ENCODE measurements at places on chromosomes 1 and 21. TPM values are rescaled to one million over a fixed set of nuclear protein-coding genes. Genes with fewer than 3 reads are reported as not detected.

AADACL4 gene
- 0.59 TPM for total RNA-seq

KRTAP19-3 gene
- total RNA-seq: not detected

BCL2L15 gene
- total RNA-seq: 86.4 TPM

AZIN2 gene
- 3.5 TPM for total RNA-seq

S100A3 gene
- not detected for total RNA-seq

EDN2 gene
- 5.6 TPM for total RNA-seq

TGFBR3 gene
- 79.4 TPM for total RNA-seq

IRF2BP2 gene
- total RNA-seq: 149 TPM

TTC24 gene
- 0.19 TPM for total RNA-seq

CNIH3 gene
- 5.1 TPM for total RNA-seq

- no peak for DNase-seq
Observed at GRCh38 chr1:231952154-231952553, 325.6 kb downstream of the DISC1 start.

- DNase-seq: no peak
Observed at GRCh38 chr1:247357052-247357780, 25.5 kb upstream of the ZNF496 start.

GRCh38 chr1:185241127-185241526 lies 75.9 kb downstream of the IVNS1ABP start:
- DNase-seq: no peak

GRCh38 chr1:199448646-199449045 lies 578.9 kb upstream of the NR5A2 start:
- no peak for DNase-seq

- DNase-seq: no peak
Observed at GRCh38 chr1:234488054-234489006, 9.4 kb upstream of the TARBP1 start.

- no peak for DNase-seq
Observed at GRCh38 chr21:46289655-46290179, 3.6 kb downstream of the YBEY start.

DNA sequence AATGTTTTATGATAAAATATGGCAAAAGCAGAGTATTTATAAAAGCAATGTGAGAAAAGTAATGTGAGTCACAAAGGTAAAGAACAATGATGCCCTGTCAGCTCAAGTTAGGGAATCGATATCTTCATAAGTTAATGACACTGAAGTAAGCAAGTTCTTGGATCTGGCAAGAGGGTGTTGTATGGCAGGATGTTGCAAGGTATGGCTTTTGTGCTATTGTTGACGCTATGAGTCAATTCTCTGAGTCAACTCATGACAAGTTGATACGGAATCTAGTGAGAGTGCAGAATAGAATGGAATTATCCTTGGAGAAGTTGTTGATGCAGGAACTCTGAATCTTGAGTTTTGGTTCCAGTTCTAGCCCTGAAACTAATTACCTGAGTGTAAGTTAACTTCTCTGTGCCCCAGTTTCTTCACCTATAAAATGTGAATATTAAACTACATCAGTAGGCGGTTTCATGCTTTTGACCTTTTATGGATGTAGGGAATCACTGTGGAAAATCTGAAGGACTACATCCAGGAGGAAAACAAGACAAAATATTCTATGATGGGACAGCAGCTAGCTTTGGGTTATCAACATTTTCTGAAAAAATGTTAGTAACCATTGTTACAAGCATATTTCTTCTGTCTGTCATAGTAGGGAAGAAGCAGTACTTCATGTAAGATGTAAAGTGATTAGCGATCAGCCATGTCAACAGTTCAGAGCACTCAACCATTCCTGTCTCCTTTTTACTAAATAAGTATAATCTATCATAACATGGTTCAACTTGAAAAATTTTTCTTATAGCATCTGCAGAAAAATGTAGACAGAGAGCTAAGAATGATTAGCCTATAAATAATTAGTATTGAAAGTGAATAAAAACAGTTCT lies 96.9 kb downstream of the ATP6V1G3 start:
- DNase-seq: no peak

GRCh38 chr1:246698466-246699094 lies 25.6 kb upstream of the SCCPDH start:
- DNase-seq: peak; percentile 81

DNA sequence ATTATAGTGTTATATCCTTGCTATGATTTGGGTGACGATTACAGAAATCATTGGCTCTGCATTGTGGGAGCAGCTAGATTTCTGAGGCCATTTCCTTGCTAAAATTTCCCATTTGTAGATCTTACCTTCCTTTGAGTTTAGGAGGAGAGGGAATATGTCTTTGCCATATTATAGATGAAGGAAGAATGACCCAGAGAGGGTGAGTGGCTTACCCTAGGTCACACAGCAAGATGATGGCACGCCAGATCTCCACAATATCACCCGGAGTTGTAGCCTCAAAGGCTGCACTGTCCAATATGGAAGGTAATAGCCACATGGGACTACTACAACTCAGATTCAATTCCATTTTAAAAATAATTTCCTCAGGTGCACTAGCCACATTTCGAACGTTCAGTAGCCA lies 10.3 kb downstream of the CNTN2 start:
- no peak for DNase-seq

DNA sequence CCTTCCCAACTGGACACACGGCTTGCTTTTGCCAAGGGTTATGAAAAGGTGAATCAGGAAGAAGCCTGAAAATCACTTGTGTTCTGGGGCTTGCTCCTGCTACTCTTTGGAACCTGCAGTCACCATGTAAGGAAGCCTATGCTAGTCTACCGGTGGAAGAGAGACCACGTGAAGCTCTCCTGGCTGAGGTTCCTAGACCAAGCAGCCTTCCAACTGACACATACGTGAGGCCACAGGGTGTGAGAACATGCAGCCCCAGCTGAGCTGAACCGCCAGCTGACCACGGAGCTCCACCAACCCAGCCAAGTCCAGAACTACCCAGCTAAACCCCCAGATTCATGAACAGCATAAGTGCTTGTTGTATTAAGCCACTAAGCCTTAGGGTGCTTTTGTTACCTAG lies 72.8 kb upstream of the KRTAP19-8 start:
- no peak for DNase-seq

DNA sequence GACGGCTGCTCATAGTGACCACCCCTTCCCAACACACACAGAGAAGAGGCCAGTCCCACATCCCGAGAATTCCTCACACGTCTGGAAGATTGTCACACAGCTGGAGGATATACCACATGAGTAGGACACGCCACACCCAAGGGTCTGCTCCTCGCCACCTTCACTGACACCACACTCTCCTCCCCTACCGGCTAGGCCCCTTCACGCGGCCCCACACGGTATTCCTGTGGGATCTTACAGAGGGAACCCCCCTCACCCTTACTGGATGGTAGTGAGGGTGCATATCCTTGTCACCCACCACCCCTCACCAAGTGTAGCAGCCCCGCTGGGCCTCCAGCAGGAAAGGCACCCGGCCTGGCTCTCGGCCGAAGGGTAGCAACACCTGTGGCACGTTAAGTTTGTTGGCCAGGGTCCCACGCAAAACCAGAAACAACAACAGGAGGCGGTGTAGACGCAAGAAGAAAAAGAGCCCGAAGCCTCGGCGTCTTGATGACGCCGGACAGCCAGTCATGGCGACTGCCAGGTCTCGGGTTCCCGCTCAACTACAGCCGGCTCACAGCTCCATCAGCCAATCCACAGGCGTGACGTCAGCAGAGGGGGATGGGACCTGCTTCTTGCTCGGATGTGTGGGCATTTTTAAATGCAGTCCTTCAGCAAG lies at the start of gene NUP210L:
TSS of gene NUP210L (minus strand) at position 540 of the 658 bp plus-strand sequence.
- no peak for DNase-seq

- no peak for DNase-seq
Observed at GRCh38 chr1:204134103-204134502, 17.7 kb downstream of the ETNK2 start.

DNA sequence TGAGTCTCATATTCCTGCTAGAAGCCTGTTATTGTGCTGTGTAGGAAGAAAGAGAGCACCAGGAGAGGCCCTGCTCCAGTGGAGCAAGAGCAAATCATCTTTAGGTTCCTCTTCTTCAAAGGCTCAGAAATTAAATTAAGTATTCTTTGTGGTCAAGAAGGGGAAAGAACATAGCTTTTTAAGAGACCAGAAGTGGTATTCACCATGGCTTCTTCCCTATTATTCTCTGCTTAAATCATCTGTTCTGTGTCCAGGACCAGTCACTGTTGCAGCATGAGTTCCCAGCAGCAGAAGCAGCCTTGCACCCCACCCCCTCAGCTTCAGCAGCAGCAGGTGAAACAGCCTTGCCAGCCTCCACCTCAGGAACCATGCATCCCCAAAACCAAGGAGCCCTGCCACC lies 1.1 kb downstream of the SPRR1B start:
- DNase-seq: no peak

DNA sequence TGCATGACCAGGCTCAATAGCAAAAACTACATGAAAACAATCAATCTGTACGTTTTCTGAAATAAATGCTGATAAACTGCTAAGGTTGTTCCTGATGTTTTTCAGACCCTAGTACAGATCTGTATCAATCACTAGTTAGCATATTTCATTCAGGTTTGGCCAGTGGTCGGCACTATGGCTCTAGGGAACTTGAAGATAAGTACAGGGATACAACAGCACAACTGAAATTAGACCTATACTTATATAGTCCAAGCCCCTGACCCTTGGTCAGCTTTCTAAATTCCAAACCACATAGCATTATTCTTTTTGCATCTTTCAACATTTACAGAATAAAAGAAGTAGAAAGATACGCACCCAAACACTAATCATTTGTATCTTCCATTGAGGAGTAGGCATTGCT lies 142.7 kb downstream of the PLPPR4 start:
- DNase-seq: no peak

DNA sequence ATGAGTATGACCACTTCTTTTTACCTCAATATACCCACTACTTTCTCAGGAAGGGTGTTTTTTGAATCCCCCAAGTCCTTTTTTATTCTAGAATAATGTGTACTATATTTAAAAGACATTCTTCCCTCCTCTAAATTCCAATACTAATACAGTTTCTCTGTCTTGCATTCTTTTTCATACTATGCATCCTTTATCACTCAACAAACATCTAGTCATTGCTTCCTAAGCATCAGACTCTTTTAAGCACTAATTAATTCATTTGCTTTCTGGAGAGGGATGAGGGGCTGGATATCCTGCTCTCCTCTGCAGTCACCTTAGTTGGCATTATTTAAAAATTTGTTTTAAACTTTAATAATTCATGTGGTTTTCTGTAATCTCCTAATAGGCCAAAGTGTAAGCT lies 838.8 kb downstream of the KCNT2 start:
- DNase-seq: no peak

DNA sequence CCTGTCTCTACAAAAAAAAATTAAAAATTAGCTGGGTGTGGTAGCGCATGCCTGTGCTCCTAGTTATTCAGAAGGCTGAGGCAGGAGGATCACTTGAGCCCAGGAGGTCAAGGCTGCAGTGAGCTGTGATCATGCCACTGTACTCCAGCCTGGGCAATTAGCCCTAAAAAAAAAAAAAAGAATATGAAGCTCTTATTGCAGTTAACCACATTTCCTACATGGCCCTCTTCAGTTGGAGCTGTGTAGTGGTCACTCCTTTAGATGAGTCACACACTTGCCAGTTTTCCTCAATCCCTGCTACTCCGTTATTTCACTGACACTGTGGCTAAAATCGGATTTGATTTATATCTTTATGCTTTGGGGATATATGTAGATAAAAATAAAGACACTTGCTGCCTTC lies 11.8 kb downstream of the NFYC start:
- no peak for DNase-seq

GRCh38 chr1:41524676-41525675 lies 40.5 kb upstream of the EDN2 start:
- DNase-seq: no peak

DNA sequence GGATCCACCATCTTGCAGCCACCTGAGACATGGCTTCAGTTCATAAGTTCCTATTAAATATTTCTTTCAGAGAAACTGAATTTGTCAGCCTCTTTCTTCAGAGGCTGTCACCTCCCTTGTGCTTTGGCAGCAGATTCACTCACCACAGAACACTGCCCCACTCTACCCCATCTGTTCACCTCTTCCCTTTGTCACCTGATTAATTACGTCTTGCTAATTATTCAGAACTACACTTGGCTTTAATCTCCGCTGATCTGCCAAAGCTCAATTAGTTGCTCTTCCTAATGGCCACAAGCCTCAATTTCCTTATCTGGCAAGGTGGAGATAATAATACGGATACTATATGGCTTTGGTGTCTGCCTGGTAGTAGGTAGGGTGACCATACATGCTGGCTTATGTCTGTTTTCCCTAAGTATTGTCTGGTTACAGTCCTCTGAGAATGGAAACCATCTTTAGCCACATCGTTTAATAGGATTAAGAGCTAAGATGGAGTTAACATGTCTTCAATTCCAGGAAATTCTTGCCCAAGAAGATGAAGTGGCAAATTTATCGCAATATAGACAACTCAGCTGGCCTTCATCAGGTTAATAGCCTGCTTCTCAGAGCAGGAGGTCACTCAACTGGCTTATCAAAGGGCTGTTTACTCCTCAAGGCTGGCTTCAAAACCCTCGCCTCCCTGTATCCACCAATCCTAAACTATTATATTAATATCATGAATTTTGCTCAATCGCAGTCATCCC lies 58.2 kb upstream of the ADAR start:
- DNase-seq: no peak

GRCh38 chr1:248189026-248189425 lies 8.0 kb upstream of the OR2M3 start:
- no peak for DNase-seq

All from lower leg skin (tissue), 4 donors.